ENCODE measurements at places on chromosomes 3 and 15.

GRCh38 chr3:49470714-49471420 is 800 bp downstream of the DAG1 start:
- DNase-seq: no peak

DNA sequence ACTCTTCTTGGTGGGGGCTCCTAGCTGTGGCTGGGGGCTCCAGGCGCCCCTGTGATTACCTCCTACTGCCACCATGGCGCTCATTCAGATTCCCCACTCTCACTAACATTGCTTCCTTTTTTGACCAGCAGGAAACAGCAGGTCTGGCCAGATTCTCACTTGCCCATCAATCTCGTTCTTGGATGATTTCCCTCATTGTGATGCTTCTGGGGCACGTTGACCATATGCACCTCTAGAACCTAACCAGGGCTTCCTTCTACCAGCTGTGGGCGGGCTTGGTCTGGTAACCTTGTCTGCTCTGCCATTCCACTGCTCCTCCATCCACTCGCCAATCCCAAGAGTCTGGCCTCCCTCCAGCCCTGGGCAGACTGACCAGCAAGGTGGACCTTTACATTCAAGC is 35.9 kb upstream of the PTPN23 start:
- no peak for DNase-seq

GRCh38 chr3:115903843-115904242 is 280.5 kb downstream of the GAP43 start:
- no peak for DNase-seq

- DNase-seq: no peak
Observed at GRCh38 chr15:49606594-49606993, 14.0 kb downstream of the FAM227B start.

- no peak for DNase-seq
Observed at GRCh38 chr3:33377931-33378330, 62.3 kb downstream of the UBP1 start.

GRCh38 chr15:100849855-100850218 is 29.8 kb upstream of the ALDH1A3 start:
- DNase-seq: no peak

- no peak for DNase-seq
Observed at GRCh38 chr15:65394936-65395335, 17.1 kb upstream of the IGDCC3 start.

GRCh38 chr15:29226436-29227208 is 43.0 kb downstream of the NSMCE3 start:
- no peak for DNase-seq

GRCh38 chr15:89187986-89188514 is 33.3 kb downstream of the RLBP1 start:
- no peak for DNase-seq

GRCh38 chr3:184004476-184004875 is 13.2 kb downstream of the ABCC5 start:
- DNase-seq: no peak

GRCh38 chr3:185813691-185814215 is 11.1 kb downstream of the IGF2BP2 start:
- DNase-seq: no peak

Measured in WERI-Rb-1 (cell line).